Fibroblast of lung (primary cell): ENCODE measurements at places on chromosomes 4 and X. TPM values are rescaled to one million over a fixed set of nuclear protein-coding genes. Genes with fewer than 3 reads are reported as not detected.

The TMEM184C gene
- polyA plus RNA-seq = 23.7 and 30.6 TPM in 2 replicates

The FGFBP1 gene
- polyA plus RNA-seq = not detected in 2 replicates

The DGKK gene
- polyA plus RNA-seq = not detected in 2 replicates

The FREM3 gene
- polyA plus RNA-seq = not detected in 2 replicates

The SPANXD gene
- not detected in 2 replicates for polyA plus RNA-seq

The TRIM60 gene
- not detected in 2 replicates for polyA plus RNA-seq

The CXCL11 gene
- 0.03 TPM in 1 of 2 replicates, not detected in the other for polyA plus RNA-seq

The FUNDC1 gene
- polyA plus RNA-seq = 19.3 and 20.8 TPM in 2 replicates

The TMEM271 gene
- not detected in 2 replicates for polyA plus RNA-seq

The SULT1E1 gene
- not detected in 2 replicates for polyA plus RNA-seq

The SLC16A2 gene
- 27.2 and 30.5 TPM in 2 replicates for polyA plus RNA-seq

The MGAT4D gene
- not detected in 2 replicates for polyA plus RNA-seq

The TDO2 gene
- polyA plus RNA-seq = 0.09 and 0.26 TPM in 2 replicates

The ARMCX1 gene
- 46.7 and 53.0 TPM in 2 replicates for polyA plus RNA-seq

The ARSJ gene
- 48.7 and 51.1 TPM in 2 replicates for polyA plus RNA-seq

The GLRA3 gene
- not detected in 2 replicates for polyA plus RNA-seq

The PCDH11X gene
- 0.01 TPM in 1 of 2 replicates, not detected in the other for polyA plus RNA-seq

The MAML3 gene
- polyA plus RNA-seq = 2.6 and 2.8 TPM in 2 replicates

The SYTL5 gene
- 0.27 and 0.54 TPM in 2 replicates for polyA plus RNA-seq

The ARAP2 gene
- 0.05 and 0.11 TPM in 2 replicates for polyA plus RNA-seq

The FGF5 gene
- polyA plus RNA-seq = 56.4 and 123 TPM in 2 replicates

The POLN gene
- polyA plus RNA-seq = 0.58 and 1.2 TPM in 2 replicates

The SEPTIN6 gene
- polyA plus RNA-seq = 12.8 and 19.9 TPM in 2 replicates

The ETDA gene
- polyA plus RNA-seq = not detected in 2 replicates

The OTC gene
- not detected in 2 replicates for polyA plus RNA-seq

The CLGN gene
- polyA plus RNA-seq = 3.4 and 11.2 TPM in 2 replicates

The TRPC5OS gene
- 0.02 TPM in 1 of 2 replicates, not detected in the other for polyA plus RNA-seq

The TCEAL5 gene
- not detected in 2 replicates for polyA plus RNA-seq

The RIBC1 gene
- polyA plus RNA-seq = 0.15 TPM in 2 replicates

The RCHY1 gene
- 41.9 and 49.3 TPM in 2 replicates for polyA plus RNA-seq

The ADH4 gene
- polyA plus RNA-seq = 0.03 TPM in 1 of 2 replicates, not detected in the other
